Activated naive CD4-positive, alpha-beta T cell treated with anti-CD3 and anti-CD28 coated beads, Interleukin-2, amount 50 U/mL, for 72 hours (primary cell): ENCODE measurements at places on chromosomes 12 and 14. TPM values are rescaled to one million over a fixed set of nuclear protein-coding genes. Genes with fewer than 3 reads are reported as not detected.

The NR1H4 gene
- not detected for total RNA-seq

The PTPN6 gene
- 609 TPM for total RNA-seq

The NPAS3 gene
- total RNA-seq: not detected

The ACSM4 gene
- total RNA-seq: not detected

The NDRG2 gene
- 7.8 TPM for total RNA-seq

The CLEC2B gene
- 42.0 TPM for total RNA-seq

The OR6C74 gene
- not detected for total RNA-seq

The KLHDC1 gene
- total RNA-seq: 2.0 TPM

The RILPL2 gene
- total RNA-seq: 11.2 TPM

The ACOT6 gene
- total RNA-seq: not detected

The DBX2 gene
- not detected for total RNA-seq

The NFE2 gene
- total RNA-seq: 0.20 TPM

The CD4 gene
- 244 TPM for total RNA-seq

The CLIP1 gene
- total RNA-seq: 40.7 TPM

The ADCY4 gene
- 5.7 TPM for total RNA-seq

The GLIPR1L1 gene
- total RNA-seq: not detected

The PLEKHD1 gene
- total RNA-seq: 0.05 TPM

The KRT79 gene
- total RNA-seq: 0.25 TPM

The P2RX7 gene
- total RNA-seq: 7.3 TPM

The LRRC23 gene
- total RNA-seq: 10.7 TPM

The GPR162 gene
- 0.46 TPM for total RNA-seq

The ABCD2 gene
- 5.9 TPM for total RNA-seq

The MGP gene
- 0.47 TPM for total RNA-seq

The KANSL2 gene
- total RNA-seq: 58.5 TPM

The KCNMB4 gene
- 1.3 TPM for total RNA-seq

The GPR84 gene
- total RNA-seq: 4.1 TPM

The RASSF9 gene
- not detected for total RNA-seq

The SLC7A7 gene
- total RNA-seq: 0.78 TPM
